ENCODE measurements at places on chromosomes 2 and 18.

GRCh38 chr2:46848447-46848846 lies 67.2 kb downstream of the MCFD2 start:
- DNase-seq, result no peak

- DNase-seq, result no peak
Measured at GRCh38 chr2:42938671-42939370, 146.4 kb upstream of the HAAO start.

DNA sequence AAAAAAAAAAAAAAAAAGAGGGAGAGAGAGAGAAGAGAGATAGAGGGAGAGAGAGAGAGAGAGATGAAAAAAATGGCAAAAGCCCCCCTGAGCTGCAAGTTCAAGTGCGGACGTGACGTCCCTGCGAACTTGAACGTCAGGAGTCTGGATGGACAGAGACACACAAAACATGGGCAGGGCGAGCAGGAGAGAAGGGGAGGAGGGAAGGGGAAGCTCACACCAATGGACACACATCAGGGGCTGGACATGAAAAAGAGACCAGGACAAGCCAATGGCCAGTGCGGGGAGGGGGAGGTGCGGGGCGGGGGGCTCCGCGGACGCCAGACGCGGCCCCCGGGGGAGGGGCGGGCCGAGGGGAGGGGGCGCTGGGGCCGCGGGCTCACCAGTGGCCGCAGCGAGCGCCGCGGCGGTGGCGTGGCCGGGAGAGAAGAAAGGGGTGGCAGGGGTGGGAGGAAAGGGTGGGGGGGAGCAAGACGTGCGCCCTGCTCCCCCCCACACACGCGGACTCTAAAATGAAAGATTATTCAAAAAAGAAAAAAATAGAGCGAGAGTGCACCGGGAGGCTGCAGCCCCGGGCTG lies at the start of gene BCL11A:
Gene BCL11A (minus strand): TSS at position 160 of the 579 bp plus-strand sequence. CDS start 384 bp downstream, outside the sequence.
- DNase-seq, result peak; percentile 94

DNA sequence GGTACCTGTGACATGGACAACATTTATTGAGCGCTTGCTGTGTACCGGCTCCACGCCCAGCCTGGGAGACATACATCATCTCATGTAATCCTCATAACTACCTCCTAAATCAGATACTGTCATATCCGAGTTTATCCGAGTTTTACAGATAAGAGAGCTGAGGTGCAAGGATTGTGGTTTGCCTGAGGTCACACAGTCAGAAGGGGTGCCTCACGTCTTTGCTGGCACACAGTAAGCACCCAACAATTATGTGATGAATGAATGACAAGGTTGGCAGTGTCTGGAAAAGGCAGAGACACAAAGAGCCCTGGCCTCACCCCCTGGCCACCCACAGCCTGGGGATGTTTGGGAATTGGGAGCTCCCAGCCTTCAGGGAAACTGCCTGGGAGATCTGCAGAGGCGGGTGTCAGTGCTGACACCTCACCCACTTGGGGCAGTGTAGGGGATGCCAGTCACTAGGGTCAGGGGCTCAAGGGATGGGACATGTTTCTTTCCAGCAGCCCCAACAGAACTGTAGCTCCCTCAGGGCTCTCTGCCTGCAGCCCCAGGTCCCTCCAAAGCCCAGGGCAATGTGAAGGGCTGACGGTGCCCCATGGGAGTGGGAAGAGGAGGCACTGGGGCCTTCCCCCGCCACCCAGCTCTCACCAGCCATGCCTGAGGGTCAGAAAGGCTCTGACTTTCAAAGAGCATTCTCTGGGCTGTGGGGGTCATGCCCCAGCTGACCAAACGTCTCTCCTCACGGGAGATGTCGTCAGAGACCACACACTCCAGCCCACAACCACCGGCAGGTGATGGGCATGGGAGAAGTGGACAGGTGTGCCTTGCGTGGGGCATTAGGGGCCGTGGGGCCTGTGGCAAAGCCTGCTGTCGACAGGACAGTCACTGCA lies 157.5 kb downstream of the ZFP36L2 start:
- DNase-seq, result no peak

DNA sequence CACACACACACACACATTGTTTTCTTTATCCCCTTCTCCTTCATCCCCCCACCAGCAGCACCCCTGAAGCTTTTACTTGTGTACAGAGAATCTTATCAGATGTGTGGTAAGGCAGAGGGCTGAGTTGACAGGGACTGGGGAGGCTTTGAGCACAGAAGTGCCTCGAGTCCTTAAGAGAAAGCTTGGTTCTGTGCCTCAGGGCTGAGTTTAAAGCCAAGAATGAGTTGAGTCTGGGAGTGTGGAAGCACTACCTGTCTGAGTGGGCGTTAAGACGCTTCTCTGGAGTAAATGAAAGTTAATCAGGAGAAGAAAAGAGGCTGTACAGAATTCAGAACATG lies 2.7 kb downstream of the ID2 start:
- peak; percentile 62 for DNase-seq

- peak; percentile 4 for DNase-seq
Measured at GRCh38 chr18:45008694-45009413, 328.2 kb downstream of the SETBP1 start.

GRCh38 chr2:223970343-223971128 lies 13.3 kb downstream of the MRPL44 start:
- DNase-seq, result peak; percentile 74

- peak; percentile 97 for DNase-seq
Measured at GRCh38 chr2:49973917-49974368, 819.6 kb upstream of the FSHR start.

GRCh38 chr2:46306330-46306751 lies 9.1 kb downstream of the EPAS1 start:
- DNase-seq, result no peak

GRCh38 chr18:30492552-30493129 lies 549.9 kb downstream of the DSC3 start:
- no peak for DNase-seq

DNA sequence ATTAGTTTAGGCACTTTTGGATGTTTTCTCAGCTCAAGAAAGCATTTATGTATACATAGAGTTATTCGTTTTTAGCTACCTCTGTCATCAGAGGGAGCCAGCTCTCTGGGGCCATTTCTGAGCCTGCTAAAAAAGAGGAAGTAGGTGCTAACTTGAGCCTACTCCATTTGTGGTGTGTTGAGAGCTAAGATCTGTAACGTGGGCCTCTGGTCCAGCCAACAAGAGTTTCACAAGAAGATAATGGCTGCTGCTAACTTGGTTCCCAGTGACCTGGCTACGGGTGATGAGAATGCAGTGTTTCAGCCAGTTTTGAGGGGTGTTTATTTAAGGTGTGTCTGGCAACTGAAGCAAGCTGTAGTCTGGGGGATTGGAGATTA lies 182.5 kb downstream of the PRKCE start:
- DNase-seq, result no peak

GRCh38 chr18:21452796-21453510 lies 147.6 kb downstream of the ESCO1 start:
- DNase-seq, result no peak

- no peak for DNase-seq
Measured at GRCh38 chr2:56613254-56613653, 429.5 kb downstream of the CCDC85A start.

DNA sequence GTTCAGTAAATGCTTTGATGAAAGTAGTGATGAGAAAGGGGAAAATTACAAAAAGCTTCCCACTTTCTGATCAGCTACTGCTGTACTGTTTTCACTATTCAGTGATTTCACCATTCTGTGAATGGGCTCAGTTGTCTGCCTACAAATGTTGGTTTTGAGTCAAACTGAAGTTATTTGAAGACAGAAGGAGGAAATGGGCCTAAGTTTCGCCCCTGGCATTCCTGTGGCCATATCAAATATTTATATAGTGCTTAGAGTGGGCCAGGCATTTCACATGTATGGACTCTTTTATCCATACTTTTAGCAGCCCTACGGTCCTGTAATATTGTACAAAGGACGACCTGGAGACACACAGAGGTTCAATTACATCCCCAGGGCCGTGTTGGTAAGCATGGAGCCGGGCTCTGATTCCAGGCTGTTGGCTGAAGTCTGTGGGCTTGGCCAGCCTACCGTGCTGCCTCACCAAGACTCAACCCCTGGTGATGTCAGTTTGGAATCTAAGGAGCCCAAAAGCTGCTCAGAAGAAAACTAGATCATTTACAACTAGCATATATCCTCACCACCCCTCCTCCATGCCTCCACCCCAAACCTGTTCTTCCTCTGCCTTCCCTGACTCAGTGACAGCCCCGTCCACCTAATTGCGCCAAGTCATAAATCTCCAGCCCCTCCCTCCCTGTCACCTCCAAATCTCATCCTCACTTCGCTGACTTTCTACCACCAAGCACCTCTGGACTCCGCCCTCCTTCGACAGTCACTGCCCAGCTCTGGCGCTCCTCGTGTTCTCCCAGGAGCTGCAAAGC lies 10.1 kb upstream of the GRHL1 start:
- DNase-seq, result no peak

- DNase-seq, result no peak
Measured at GRCh38 chr2:232419245-232420072, 12.8 kb downstream of the ALPG start.

DNA sequence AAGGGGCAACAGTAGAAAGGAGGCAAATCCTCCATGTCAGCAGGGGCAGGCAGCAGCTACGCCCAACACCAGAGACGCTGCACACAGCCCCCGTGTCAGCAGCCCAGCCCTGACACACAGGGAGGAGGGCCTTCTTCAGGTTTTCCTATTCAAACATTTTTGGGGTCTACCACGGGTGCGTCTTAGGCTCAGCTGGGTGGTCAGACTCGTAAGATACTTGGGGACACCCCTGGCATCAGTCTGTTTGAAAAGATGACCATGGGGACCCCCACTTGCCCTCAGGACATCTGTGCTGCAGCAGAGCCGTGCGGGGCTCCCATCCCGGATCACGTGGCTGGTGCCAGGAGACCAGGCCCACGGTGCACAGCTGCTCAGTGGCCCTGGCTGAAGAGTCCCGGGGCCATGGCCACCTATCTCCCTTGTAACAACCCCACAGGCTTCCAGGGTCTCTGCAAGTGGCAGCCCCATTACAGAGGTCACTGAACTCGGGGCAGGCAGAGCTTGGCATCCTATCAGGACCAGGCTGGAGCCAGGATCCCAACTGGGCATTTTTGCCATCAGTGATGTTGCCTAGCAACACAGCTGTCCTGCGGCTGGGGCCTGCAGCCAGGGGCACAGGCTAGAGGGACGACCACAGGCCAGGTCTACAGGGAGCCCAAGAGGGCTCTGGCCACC lies 82.5 kb downstream of the EDAR start:
- no peak for DNase-seq

DNA sequence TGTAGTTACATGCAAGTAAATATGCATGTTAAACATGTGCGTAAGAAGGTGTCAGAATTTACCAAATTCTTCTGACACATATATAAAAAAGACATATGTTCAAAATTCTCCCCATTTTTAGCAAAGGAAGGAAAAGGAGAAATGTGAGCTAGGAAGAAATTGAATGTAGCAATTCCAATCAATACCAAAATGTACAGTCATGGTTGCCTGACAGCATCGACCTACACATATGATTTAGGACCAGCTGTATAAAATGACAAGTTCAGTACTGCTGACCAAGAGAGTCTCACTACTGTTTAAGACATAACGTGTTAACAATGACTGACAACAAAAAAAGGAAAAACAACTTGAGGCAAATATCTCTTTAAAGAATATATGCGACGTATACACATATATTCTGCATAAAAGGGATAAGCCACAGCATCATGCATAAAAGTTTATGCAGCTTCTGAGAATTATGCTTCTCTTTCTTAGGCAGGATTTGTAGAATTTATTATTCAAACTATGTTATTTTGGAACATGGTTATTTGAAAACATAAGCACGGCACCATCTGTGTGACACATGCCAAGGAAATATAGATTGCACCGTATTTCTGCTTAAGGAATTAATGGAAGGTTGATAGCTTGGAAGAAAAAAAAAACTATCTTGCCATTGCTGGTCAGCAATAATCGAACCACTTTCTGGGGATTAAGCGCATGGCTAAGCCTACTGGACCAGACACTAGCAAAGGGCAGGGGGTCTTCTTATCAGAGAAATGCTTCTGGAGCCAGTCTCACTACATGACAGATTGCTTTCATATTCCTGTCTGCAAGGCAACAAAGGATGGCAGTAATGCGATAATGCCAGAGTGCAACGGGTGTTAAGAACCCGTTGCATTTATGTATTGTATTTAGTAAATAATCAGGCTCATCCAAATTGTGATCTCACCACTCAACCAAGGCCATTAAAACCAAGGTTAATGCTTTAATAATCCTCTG lies 154.0 kb downstream of the WDPCP start:
- peak; percentile 49 for DNase-seq

DNA sequence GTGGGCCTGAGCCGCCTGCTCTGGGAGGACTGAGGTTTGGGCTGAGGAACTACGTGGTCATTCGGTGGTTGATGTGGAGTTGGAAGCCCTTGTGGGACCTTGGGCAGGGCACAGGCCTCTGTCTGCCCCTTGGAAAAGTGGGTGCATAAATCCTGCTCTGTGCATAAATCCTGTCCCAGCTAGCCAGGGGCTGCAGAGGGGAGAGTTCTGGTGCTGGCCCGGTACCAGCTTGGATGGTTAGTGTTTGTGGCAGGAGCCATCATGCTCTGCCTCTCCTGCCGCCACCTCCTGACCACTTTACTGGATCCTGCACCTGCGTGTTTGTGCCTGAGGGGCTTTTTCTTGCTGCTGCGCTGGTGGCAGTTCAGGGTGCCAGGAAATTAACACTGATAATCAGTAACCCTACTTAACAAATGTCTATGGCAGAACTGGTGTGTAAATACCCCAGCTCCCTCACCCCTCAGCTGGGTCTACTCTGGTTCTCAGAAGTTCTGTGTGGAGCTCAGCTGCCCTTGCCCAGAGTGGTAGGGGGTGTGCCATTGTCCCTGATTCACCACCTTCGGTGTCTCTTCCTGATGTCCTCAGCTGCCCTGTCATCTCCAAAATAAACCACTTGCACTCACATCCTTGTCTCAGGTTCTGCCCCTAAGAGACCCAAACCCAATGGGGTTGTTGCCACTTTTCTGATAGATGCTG lies 156.8 kb downstream of the GLI2 start:
- DNase-seq, result no peak

DNA sequence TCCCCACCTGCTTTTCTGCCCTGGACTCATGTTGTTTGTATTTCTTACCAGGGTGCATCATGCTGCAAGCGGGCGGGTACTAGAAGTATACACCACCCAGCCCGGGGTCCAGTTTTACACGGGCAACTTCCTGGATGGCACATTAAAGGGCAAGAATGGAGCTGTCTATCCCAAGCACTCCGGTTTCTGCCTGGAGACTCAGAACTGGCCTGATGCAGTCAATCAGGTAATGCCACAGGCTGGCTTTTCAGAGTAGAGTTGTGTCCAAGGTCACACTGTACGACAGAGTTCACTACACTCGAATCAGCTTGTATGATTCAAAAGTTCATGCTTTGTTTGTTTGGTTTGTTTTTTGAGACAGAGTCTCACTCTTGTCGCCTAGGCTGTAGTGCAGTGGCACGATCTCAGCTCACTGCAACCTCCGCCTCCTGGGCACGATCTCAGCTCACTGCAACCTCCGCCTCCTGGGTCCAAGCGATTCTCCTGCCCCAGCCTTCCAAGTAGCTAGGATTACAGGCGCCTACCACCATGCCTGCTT lies 19.4 kb downstream of the SRSF7 start:
- DNase-seq, result no peak

DNA sequence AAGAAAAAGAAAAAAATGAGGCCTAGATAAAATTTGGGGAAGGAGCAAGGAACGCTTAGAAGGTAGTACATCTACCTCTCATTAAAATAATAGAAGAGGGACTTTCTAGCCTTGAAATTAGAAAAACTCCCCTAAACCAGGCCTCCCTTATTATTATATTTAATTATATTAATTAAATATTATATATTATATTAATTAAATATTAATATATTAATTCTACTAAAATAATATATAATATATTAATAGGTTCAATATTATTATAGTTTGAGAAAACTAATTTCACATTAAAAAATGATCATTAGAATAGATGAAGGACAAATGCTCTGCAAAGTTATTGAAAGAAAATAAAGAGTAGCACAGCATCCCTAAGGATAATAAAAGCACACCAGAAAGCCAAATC lies 449.4 kb downstream of the NBAS start:
- no peak for DNase-seq

GRCh38 chr2:179946810-179947615 lies 60.1 kb downstream of the CWC22 start:
- peak; percentile 43 for DNase-seq
